ENCODE measurements at places on chromosomes 5 and 9.

- DNase-seq, result no peak
Measured at GRCh38 chr5:136901-137300, 44.9 kb downstream of the PLEKHG4B start.

GRCh38 chr5:39113354-39113953, 39.3 kb upstream of the RICTOR start:
- DNase-seq, result no peak

GRCh38 chr9:104861397-104861796, 66.6 kb downstream of the ABCA1 start:
- DNase-seq, result no peak

DNA sequence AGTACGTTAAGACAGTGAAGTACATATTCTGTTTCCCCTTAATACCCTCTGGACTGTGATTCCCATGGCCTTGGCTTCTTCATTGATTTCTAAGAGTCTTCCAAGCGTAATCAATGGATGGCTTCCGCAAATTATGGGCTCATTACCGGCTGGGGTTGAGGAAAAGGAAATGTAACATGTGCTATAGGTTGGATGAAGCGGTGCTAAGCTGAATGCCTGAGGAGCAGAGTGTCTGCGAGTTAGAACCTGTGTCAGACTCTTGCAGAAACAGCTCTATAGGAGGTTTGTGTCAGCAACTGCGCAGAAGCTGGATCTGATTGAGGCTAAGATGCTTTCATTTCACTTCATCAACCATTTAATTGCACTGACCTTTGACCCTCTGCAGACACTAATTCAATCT, 114.3 kb upstream of the CDH18 start:
- DNase-seq, result no peak

DNA sequence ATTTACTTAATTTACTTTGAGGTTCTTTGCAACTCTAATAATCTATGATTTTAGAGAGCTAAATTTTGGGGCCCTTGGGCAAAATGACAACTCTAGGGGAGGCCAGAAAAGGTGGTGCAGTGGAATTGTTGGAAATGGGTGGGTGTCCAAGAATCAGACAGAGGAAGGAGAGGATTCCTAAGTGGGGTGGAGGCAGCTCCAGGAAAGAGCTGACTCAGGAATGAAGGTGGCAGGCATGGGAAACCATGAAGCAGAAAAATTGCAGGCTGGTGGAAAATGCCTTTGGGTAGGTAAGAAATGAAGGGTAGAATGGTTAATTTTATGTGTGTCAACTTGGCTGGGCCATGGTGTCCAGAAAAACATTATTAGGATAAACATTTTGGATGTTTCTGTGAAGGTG, 248.5 kb upstream of the TUT7 start:
- no peak for DNase-seq

DNA sequence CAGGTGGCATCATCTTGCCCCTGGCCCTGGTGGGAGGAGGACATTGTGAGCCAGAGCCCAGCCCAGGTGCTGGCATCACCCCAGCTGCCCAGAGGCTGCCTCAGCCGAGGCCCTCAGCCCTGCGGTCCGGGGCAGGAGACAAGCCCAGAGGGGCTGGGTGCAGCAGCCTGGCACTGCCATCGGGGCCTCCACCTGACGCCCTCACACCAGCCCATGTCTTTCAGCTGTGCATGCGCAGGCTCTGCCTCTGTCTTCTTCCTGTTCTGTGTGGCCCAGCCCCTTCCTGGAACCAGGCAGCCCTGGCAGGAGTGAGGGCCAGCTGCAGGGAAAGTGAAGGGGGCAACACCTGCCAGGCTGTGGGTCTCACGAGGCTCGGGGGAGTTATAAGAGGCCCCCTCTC, 4.8 kb upstream of the CEL start:
- no peak for DNase-seq

GRCh38 chr9:16885931-16886330, 15.5 kb upstream of the BNC2 start:
- no peak for DNase-seq

DNA sequence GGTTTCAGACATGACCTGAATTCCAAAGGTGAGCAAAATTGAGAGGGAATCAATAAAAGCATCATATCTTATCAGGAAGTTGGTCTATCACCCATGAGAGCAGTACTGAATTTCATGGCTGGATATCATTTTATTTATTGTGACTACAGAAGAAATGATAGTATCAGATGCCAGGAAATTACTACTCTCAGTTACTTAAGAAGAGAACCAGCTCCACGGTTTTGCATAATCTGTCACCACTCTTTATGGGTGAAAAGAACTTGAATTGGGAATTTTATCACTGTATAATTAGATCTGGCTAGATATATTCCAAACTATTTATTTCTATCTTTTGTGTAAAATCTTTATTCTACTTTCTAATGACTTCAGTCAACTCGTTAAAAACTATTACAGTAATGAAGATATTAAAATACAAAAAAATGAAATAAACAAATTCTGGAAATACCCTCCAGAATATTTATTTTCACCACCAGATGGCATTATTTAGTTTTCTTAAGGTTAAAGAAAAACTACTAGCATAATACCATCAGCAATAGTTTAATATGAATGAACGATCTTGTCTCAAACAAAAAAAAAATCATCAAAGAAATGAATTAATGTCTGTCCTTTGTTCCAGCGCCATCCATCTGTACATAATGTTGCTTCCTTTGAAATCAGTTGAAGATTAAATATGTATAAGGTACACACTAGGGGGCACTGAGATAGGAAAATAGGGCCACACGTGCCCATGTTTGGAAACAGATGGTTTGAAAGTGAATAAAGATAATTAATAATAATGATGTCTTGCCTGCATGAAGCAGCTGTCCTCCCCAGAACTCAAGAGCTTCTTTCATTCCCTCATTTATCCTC, 84.7 kb upstream of the SLCO6A1 start:
- DNase-seq, result peak; percentile 5

GRCh38 chr5:171442287-171443042, 23.0 kb downstream of the FGF18 start:
- DNase-seq, result no peak

GRCh38 chr5:115342590-115343377, 46.3 kb upstream of the CCDC112 start:
- no peak for DNase-seq

DNA sequence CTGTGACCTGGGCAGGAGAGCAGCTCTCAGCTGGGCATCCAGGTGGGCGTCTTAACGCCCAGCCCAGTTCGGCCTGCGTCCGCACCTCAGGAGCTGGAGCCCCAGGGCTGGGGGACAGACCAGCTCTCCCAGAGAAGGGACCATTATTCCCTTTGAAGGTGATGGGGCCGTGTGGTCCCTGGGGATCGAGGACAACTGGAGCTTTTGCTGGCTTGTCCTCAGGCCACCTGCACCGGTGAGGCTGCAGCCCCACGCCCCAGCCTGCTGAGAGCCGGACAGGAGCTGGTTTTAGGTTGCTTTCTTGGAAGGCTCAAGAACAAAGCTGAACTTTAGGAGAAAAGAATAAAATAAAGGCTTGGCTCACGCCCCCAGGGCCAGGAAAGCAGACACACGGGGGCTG, 40.9 kb downstream of the NACC2 start:
- DNase-seq, result no peak

- DNase-seq, result no peak
Measured at GRCh38 chr9:69323861-69324260, 1.2 kb upstream of the ENTREP1 start.

DNA sequence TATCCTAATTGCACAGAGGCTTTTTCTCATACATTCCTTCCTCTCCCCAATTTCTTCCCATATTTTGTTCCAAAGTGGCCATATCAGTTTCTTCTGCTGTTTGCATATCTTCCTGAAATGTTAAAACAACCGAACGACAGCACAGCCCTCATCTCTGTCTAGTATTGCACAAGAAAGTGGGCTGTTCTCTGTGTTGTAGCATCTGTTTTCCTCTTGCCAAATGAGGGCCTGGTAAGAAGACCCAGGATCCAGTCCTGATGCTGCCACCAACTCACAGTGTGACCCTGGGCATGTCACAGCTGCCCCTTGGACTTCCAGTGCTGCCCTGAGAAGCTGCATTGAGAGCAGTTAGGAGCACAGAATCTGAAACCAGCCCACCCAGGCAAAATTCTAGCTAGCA, 4.1 kb downstream of the SLC31A2 start:
- no peak for DNase-seq

DNA sequence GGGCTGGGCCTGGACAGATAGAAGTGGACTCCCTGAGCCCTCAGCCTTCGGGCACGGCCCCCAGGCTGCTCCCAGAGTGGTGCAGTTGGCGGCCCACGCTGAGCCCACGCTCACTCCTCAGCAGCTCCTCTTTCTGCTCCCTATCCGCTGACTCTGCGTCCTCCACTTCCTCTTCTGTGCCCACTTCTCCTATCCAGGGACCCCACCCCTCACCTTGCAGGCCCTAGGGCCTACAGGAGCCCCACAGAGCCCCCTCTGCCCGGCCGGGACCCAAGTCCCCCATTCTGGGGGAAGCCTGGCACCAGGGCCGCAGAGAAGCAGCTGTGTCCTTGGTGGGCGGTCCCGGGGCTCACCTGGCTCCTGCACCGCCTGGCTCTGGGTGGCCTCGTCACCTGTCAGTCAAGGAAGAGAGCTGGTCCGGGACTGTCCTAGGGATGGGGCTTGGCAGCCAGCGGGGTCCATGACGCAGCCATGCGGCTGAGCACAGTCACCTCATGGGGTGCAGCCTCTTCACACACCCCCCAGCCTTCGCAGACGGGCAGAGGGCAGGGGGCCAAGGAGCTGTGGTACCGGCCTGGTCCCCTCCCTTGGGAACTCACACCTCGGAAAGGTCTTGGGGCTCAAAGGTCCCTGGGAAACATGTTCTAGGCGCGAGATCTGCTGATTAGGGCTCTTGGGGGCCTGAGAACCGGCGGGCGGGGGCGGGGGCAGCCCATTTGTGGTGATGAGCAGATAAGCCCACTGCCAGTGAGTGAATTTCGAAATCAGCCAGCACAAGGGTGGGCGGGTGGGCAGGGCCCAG, 5.4 kb upstream of the NRARP start:
- no peak for DNase-seq

- DNase-seq, result no peak
Measured at GRCh38 chr5:91420879-91421278, 37.8 kb upstream of the ARRDC3 start.

DNA sequence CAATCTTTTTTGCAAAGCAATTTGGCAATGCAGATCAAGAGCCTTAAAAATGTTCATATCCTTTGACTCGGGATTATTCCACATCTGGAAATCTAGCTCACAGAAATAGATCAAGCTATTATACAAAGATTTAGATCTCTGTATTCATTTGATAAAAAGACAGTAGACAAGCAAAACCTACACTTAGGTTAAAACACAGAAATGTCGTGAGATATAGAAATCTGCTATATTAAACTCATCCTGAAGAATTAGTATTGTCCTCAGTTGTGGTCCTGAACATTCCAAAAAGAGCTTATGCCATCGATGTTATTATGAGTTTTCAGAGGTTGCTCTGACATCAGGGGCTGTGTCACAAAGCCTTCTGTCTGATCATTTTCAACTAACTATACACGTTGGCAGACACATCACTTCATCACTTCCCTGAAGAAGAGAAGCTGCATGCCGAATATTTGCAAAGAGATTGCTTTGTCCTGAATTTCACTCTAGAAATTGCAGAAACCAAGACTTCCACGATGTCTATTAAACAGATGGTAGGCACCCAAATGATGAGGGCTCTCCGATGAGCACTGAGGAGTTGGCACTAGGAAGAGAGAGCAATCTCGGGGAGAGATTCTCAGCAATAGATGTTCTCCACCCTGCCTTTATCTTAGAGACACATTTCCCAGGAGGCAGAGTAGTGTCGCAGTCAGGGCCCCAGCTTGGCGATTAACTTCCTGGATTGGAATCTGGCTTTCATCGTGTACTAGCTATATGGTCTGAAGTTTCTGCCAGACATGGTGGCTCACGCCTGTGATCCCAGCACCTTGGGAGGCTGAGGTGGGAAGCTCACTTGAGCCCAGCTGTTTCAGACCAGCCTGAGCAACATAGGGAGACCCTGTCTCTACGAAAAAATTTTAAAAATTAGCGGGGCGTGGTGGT, 1.9 kb upstream of the UBTD2 start:
- DNase-seq, result no peak

DNA sequence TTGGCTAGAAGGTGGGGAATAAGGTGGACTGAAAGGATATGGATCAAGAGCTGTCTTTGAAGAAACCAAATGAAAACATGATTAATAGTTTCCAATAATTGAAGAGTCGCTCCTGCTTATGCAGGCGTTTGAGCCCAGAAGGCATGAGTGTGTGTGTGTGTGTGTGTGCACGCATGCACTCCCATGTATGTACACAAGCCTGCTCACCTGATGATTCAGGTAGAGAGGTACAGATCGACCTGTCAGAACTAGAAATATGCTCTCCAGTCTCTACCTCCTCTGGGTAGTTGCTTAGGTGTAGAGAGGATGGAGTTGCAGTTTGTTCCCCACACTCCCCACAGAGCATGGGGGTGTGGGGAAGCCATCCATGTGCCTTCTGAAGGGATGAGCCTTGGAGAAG, 1.1 kb upstream of the FGF1 start:
- DNase-seq, result no peak

DNA sequence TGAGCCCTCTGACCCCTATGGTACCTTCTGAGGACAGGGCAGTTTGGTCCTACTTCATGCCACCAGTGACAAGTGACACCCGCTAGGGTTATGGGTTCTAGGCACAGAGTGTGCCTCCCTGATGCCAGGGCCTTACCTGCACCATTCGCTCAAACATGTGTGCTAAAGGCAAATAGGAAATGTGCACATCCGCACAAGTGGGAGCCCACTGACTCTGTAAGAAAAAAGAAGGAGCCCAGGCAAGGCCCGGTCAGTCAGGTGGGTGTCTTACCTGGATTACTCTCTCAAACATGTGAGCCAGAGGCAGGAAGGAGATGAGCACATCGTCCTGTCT, 29.1 kb upstream of the MEIKIN start:
- DNase-seq, result no peak

- DNase-seq, result no peak
Measured at GRCh38 chr9:136177224-136177623, 27.7 kb downstream of the LHX3 start.

- no peak for DNase-seq
Measured at GRCh38 chr9:32965999-32966722, 35.3 kb downstream of the APTX start.

DNA sequence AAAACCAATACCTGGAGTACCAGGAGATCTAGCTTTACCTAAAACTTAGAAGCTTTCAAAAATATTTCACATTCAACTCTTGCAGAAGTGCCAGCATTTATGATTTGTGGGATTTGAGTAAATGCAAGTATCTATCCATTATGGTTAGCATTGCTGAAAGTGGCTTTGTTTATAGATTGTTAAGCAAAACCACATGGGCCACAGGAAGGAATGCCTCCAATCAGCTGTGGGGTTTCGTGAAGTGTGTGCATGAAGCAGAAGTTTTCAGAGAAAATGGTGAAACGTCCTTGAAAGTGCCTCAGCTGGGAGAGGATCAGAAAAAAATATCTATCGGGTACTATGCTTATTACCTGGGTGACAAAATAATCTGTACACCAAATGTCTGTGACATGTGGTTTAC, 4.2 kb downstream of the LECT2 start:
- no peak for DNase-seq

GRCh38 chr9:15578714-15579113, 25.9 kb downstream of the CCDC171 start:
- DNase-seq, result no peak

DNA sequence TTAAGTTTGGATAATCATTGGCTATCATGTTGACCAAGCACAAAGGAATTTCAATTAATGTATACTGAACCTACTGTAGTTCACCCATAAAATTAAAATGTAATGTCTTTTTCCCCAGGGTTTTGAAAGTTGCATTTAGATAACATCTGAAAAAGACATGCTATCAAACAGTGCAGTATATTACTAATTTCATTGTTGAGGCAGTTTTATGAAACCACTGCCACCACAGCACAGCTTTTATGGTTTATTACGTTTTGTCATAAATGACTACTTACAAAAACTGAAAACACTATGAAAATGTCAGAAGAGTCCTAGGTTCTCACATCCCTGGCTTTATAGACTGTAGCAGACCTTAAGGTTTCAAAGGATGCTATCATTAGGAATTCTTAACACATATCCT, 32.0 kb upstream of the HAPLN1 start:
- no peak for DNase-seq
